SJCRH30 (cell line): ENCODE measurements at places on chromosomes 7 and 10. TPM values are rescaled to one million over a fixed set of nuclear protein-coding genes. Genes with fewer than 3 reads are reported as not detected.

- H3K36me3 ChIP-seq = no peaks in the 10 kb centered on the region
- peaks cover 10% of the 10 kb centered on the region; the same call in 1 of the 2 replicates for H3K4me1 ChIP-seq
- H3K27ac ChIP-seq = no peak overlapping the region
- DNase-seq = peak; percentile 37
Measured at GRCh38 chr7:116258734-116259133, 48.4 kb downstream of the TES start.

GRCh38 chr10:10313149-10313835, 704.4 kb upstream of the CELF2 start:
- H3K27ac ChIP-seq = no peak overlapping the region
- DNase-seq = no peak

GPNMB gene
- 0.85 and 1.3 TPM in 2 replicates for total RNA-seq

CACNB2 gene
- 0.04 TPM in 1 of 2 replicates, not detected in the other for total RNA-seq

GRCh38 chr7:113004726-113005454, 81.7 kb downstream of the GPR85 start:
- H3K4me1 ChIP-seq = no peaks in the 10 kb centered on the region; the same call in 1 of the 2 replicates
- no peak for DNase-seq
- no peaks in the 10 kb centered on the region for H3K27me3 ChIP-seq
- H3K36me3 ChIP-seq = no peaks in the 10 kb centered on the region
- H3K27ac ChIP-seq = no peak overlapping the region

DNA sequence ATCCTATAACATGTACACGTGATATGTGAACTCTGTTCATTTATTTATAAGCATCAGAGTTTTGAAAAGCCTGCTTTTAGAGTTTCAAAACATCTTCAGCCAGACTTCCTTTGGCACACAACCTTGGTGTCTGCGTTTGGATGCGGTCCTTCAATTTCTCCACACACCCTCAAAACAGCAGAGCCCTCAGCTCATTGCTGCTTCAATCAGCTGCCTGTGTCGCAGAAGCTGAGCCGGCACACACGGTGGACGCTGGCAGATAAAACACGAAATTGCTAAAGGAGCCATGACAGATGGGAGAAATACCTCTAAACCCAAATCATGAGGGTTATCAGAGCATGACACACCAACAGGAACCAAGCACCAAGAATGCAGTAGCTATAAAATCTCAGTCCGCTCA, 396.4 kb upstream of the AKR1E2 start:
- peaks cover 4% of the 10 kb centered on the region; the same call in 1 of the 2 replicates for H3K4me1 ChIP-seq
- H3K4me3 ChIP-seq = no peak overlapping the region
- no peaks in the 10 kb centered on the region for H3K27me3 ChIP-seq
- no peak overlapping the region for H3K27ac ChIP-seq
- no peak for DNase-seq
- no peaks in the 10 kb centered on the region for H3K36me3 ChIP-seq

DNA sequence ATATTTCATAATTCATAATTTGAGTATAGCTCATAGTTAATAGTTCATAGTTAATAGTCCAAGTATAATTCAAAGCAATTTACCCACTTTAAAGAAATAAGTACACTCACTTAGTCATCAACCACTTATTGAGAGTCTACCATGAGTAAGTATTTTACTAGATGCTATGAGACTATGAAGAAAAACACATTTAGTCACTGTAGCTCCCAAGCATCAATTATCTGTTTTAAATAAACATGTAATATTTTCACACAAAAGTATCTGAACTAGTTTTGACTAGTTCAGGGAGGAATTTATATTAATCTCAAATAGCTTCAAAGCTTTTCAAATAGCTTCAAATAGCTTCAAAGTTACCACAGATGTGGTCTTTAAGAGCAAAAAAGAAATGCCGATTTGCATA, 119.2 kb downstream of the ANK3 start:
- no peak overlapping the region for H3K27ac ChIP-seq
- no peaks in the 10 kb centered on the region for H3K27me3 ChIP-seq
- DNase-seq = no peak
- H3K36me3 ChIP-seq = no peaks in the 10 kb centered on the region
- H3K4me3 ChIP-seq = no peak overlapping the region
- H3K4me1 ChIP-seq = no peaks in the 10 kb centered on the region

GRCh38 chr10:29636178-29636577, 1.4 kb upstream of the SVIL start:
- H3K27me3 ChIP-seq = no peaks in the 10 kb centered on the region
- H3K36me3 ChIP-seq = no peaks in the 10 kb centered on the region
- H3K27ac ChIP-seq = no peak overlapping the region; the same call in 1 of the 2 replicates
- no peak overlapping the region for H3K4me3 ChIP-seq
- no peak for DNase-seq
- peaks cover 23% of the 10 kb centered on the region for H3K4me1 ChIP-seq

DNA sequence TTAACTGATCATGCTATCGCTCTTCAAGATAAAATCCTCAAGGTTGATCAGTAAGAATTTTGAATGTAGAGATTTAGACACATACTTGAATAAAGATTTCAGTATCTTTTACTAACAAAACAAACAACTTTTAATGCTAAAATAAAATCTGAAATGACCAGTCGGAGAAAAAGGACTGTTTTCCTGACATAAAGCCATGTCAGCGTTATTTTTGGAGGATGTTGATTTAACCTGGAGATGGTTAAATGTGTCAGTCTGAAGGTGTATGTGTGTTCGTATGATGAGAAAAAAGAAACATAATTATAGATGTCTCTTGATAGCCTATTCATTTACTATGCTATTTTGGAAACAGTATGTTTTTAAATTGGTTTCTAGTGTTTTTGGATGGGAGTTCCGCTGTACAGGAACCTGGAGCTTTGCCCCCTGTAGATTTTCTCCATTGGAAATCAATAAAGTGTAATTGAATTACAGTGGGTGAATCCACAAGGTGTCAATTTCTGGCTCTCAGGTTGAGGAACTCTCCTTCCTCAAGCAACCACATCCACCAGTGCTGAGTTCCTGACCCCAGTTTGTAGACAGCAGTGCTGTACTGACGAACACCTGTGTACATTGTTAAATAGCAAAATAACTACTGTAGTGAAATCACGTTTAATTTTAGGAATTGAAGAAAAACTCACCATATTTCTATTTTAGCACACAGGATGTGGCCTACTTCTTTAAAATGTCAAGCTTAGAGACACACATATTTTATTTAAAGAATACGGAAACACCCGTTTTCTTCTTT, 670.1 kb downstream of the MAGI2 start:
- no peak for DNase-seq
- no peak overlapping the region for H3K4me3 ChIP-seq
- H3K27me3 ChIP-seq = no peaks in the 10 kb centered on the region
- no peak overlapping the region for H3K27ac ChIP-seq
- H3K36me3 ChIP-seq = no peaks in the 10 kb centered on the region
- H3K4me1 ChIP-seq = no peaks in the 10 kb centered on the region

ACBD7 gene
- 7.8 and 8.9 TPM in 2 replicates for total RNA-seq

DNA sequence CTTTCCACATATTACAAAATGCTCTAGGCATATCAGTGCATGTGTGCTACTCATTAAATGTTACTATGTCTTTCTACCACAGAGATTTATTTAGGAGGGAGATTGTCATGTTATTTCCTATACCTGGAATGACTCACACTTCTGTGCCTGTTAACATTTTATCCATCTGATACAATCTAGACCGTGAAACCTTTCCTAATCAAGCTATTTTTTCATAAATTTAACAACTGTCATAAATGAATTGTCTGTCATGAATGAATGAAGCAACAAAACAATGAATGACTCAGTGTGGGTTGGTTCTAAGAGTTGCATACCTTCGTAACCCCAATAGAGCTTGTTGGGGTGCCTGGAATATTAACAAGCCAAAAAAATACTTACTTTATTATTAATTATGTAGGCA, 554.3 kb downstream of the GRM8 start:
- no peaks in the 10 kb centered on the region for H3K36me3 ChIP-seq
- DNase-seq = no peak
- no peaks in the 10 kb centered on the region for H3K27me3 ChIP-seq
- no peak overlapping the region for H3K27ac ChIP-seq
- no peak overlapping the region for H3K4me3 ChIP-seq

DNA sequence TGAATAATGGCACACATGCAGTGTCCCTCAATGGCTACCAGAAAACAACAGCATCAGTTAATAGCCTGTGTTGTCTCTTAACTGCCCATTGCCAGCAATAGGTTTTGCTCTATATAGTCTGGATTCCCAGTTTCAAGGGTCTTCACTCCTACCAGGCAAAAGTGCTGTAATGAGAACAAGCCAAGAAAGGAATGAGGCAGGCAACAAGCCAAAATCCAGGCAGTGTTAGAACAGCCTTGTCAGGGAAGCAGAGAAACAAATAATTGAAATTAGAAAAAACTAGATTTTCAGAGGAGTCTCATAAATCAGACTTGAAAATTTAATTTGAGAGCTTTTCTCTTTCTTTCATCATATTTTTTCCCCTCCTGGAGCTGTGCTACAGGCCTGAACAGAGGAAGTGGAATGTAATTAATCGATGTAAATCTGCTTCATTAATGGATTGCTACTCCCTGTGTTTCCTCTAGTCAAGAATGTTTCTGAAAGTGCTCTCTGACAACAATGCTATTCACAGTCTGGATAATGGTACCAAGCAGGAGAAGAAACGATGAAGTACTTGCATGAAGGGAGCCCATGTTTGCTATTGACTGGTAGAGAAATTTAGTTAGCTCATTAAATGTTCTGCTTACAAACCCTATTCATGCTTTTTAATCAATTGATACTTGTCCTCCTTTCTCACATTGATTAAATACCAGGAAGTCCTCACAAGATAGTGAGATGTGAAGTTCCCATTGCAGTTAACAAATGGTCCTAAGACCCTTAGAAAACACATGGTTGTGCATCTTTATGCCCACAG, 202.0 kb upstream of the LRRTM3 start:
- no peaks in the 10 kb centered on the region for H3K4me1 ChIP-seq
- H3K27me3 ChIP-seq = no peaks in the 10 kb centered on the region
- H3K4me3 ChIP-seq = no peak overlapping the region
- no peaks in the 10 kb centered on the region for H3K36me3 ChIP-seq
- no peak for DNase-seq

DNA sequence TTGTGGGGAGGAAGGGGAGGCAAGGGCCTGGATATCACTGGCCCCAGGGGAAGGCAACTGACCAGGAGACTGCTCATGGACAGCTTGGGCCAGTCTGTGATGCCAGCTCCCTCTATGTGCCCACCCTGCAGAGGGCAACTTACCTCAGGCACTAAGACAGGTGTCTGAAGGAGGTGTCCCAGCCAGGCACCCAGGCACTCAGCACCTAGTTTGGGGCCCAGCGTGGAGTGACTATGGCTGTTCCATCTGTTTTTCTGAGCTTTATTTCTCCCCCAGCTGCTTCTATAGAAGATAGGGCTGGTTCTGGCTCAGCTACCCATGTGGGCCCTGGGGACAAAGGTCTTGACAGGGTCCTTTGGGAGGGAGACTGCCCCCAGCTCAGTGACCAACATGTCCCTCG, 150.6 kb upstream of the PCBD1 start:
- no peaks in the 10 kb centered on the region for H3K36me3 ChIP-seq
- H3K27ac ChIP-seq = no peak overlapping the region
- H3K4me1 ChIP-seq = no peaks in the 10 kb centered on the region
- H3K27me3 ChIP-seq = peaks cover 4% of the 10 kb centered on the region; the same call in 1 of the 2 replicates
- no peak for DNase-seq
- H3K4me3 ChIP-seq = no peak overlapping the region

GRCh38 chr7:320297-320696, 30.3 kb downstream of the FOXL3 start:
- no peaks in the 10 kb centered on the region; the same call in 1 of the 2 replicates for H3K4me1 ChIP-seq
- H3K27me3 ChIP-seq = no peaks in the 10 kb centered on the region
- H3K36me3 ChIP-seq = no peaks in the 10 kb centered on the region
- no peak overlapping the region for H3K27ac ChIP-seq
- no peak overlapping the region for H3K4me3 ChIP-seq

- H3K4me3 ChIP-seq = no peak overlapping the region
- H3K27ac ChIP-seq = no peak overlapping the region
- no peaks in the 10 kb centered on the region for H3K27me3 ChIP-seq
- DNase-seq = no peak
- H3K36me3 ChIP-seq = no peaks in the 10 kb centered on the region
Measured at GRCh38 chr10:132908621-132909295, 33.6 kb downstream of the CFAP46 start.

DNA sequence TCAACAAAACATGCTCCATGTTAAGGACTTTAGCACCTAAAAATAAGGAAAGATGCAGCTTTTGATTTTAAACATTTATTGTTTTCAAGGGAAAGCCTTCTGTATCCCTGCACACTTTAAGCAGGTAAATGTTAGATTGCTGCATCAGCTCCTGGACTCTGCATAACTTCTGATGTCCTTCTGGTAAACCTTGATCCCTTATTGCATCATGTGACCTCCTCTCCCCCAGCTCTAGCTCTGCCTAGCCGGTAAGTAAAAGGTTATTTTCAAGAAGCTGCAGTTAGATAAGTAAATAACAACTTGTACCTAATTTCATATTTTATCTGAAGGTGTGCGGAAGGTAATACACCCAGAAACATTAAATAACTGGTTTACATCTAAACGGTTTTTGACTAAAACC, 37.5 kb downstream of the PDK4 start:
- H3K4me1 ChIP-seq = no peaks in the 10 kb centered on the region
- no peak overlapping the region for H3K4me3 ChIP-seq
- H3K27me3 ChIP-seq = no peaks in the 10 kb centered on the region
- no peak overlapping the region for H3K27ac ChIP-seq
- no peak for DNase-seq
- no peaks in the 10 kb centered on the region for H3K36me3 ChIP-seq

DNA sequence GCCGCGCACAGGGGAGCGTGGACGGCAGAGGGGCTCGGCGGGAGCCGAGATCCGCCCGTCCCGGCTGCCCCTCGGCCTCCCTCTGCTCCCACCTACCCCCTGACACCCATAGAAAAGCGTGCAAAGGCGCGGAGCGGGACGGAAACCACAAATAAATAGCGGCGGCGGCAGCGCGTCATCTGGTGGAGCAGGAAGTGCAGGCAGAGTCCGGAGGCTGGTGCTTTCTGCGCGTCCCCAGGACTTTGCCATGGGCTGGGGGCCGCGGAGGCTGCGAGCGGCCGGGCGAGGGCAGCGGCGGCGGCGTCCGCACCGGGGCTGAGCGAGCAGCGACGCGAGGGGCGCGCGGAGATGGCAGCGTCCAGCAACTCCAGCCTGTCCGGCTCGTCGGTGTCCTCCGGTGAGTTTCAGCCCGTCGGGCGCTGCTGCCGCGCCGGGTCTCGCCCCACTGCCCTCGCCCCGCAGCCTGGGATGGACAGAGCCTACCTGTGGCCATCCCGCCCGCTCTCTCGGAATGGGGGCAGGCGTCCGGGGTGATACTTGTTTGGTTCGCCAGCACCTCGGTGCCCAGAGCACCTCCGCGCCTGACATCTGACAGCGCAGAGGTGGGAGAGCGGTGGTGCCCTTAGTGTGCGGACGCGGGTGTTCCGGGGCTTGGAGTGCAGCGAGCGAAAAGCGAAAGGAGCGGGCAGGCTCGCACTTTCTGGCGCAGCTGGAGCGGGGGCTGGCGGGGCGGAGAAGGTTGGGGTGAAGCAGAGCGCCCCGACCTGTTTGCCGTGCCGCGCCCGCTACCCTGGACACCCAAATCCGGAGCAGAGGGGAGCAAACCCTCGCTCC, at the start of gene CHN2:
Gene CHN2 (plus strand): TSS at position 182 of the 834 bp plus-strand sequence.
- H3K4me1 ChIP-seq = no peaks in the 10 kb centered on the region; the same call in 1 of the 2 replicates
- DNase-seq = peak; percentile 56
- H3K36me3 ChIP-seq = no peaks in the 10 kb centered on the region
- peak within 1 kb of the TSS; percentile 65 for H3K4me3 ChIP-seq
- H3K27ac ChIP-seq = no peak within 1 kb of the TSS; the same call in 1 of the 2 replicates

GRCh38 chr10:58781873-58782488, 269.3 kb downstream of the BICC1 start:
- no peaks in the 10 kb centered on the region for H3K27me3 ChIP-seq
- H3K27ac ChIP-seq = no peak overlapping the region

KCNH2 gene
- total RNA-seq = 15.9 and 19.3 TPM in 2 replicates

GRCh38 chr7:27714831-27715444, 25.0 kb upstream of the TAX1BP1 start:
- H3K4me1 ChIP-seq = no peaks in the 10 kb centered on the region
- H3K27ac ChIP-seq = no peak overlapping the region
- no peaks in the 10 kb centered on the region for H3K27me3 ChIP-seq
- no peak for DNase-seq
- no peak overlapping the region for H3K4me3 ChIP-seq
